ENCODE measurements at places on chromosomes 2 and 18.

DNA sequence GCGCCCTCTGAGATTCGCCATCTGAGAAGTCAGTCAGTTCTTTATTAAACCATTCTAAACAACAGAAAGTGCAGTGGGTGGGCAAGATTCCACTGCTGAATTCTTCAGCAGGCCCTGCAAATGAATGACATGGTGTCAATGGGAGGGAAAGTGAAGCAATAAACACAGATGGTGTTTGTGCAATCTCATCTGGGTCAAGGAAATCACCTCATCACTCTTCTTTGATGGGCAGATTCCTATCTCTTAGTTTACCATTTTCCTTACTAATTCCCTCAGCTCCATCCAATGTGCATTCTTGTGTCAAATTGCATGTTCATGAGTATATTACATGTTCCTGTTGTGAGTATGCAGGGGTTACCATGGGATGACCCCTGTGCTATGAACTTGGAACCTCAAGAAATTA, 100.7 kb upstream of the CYP1B1 start:
- no peak for DNase-seq

- no peak for DNase-seq
Measured at GRCh38 chr2:150292807-150293206, 194.7 kb downstream of the RND3 start.

GRCh38 chr2:171966235-171966634, 33.5 kb upstream of the METAP1D start:
- DNase-seq, result no peak

GRCh38 chr2:234142530-234142929, 92.0 kb downstream of the SPP2 start:
- DNase-seq, result no peak

DNA sequence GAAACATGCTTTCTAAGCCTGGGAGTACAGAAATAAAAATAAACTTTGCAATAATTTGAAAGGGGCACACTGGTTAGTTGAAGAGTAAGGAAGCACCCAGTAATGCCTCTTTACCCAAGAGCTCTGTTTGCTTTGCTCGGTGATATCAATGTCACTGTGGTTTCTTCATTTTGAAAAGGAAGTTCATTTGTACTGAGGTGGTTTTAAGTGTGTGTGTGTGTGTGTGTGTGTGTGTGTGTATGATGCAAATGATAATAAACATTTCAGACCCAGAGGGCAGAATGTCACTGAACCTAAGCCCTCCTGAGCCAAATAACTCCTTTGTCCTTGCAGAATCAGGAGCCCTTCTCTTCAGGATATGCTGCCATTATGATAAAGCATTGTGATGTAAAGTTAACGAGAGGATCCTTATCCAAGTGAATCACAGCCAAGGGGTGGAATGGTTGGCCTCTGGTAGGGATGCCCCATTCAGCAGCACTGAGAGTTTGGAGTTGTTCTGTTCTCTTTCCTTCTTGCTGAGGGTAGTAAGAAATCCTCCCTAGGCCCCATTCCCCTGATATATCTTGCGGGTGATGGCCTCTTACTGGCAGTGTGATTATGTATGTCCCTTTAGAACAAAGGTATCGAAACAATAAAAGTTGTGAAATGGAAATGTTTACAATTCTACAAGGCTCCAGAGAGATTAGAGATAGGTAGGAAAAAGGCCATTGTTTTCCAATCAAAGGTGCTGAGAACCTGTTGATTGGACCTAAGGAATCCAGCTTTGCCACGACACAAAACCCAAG, 7.6 kb downstream of the ITGA6 start:
- DNase-seq, result no peak

- no peak for DNase-seq
Measured at GRCh38 chr2:103792042-103792441, 1030.2 kb downstream of the TMEM182 start.

DNA sequence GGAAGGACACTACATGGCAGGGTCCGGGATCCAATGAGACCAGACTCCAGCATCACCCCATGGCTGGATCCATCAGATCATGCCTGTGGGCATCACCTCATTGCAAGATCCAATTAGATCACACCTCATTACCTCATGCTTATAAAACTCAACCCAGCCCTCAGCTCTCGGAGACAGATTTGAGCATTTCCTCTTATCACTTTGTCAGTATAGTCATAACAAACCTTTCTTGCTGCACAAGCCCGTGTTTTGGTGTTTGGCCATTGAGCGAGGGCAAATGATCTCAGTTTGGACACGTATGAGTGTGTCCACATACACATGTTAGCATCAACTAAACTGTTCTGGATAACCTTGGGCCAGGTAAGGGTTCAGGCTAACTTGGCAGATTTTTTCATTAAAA, 58.8 kb downstream of the CCDC195 start:
- no peak for DNase-seq

- DNase-seq, result no peak
Measured at GRCh38 chr2:151947813-151948165, 119.6 kb upstream of the ARL5A start.

- DNase-seq, result no peak
Measured at GRCh38 chr2:128444121-128444771, 125.6 kb upstream of the HS6ST1 start.

- peak; percentile 5 for DNase-seq
Measured at GRCh38 chr2:3627500-3628100, 30.4 kb upstream of the ALLC start.

DNA sequence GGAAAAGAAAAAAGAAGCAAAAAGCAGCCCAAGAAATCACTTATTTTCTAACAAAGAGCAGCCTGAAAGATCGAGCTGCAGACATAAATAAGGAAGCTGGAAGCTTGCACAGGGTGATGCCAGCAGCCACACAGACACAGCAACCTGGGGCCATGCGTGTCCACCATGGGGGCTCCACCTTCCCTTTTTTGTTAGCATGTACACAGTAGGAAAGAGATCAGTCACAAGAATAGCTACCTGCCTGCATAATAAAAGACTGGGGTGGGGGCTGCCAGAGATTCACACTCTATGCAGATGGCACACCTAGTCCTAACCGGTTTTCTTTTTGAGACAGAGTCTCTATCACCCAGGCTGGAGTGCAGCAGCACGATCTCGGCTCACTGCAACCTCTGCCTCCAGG, 2.9 kb upstream of the CNOT11 start:
- DNase-seq, result no peak

GRCh38 chr2:213451542-213452239, 167.4 kb downstream of the SPAG16 start:
- DNase-seq, result no peak

- DNase-seq, result no peak
Measured at GRCh38 chr2:123035541-123035940, 989.5 kb upstream of the CNTNAP5 start.

Data from activated CD4-positive, alpha-beta memory T cell treated with anti-CD3 and anti-CD28 coated beads for 36 hours (primary cell).